A549 (cell line): ENCODE measurements at places on chromosomes 6 and 20.

DNA sequence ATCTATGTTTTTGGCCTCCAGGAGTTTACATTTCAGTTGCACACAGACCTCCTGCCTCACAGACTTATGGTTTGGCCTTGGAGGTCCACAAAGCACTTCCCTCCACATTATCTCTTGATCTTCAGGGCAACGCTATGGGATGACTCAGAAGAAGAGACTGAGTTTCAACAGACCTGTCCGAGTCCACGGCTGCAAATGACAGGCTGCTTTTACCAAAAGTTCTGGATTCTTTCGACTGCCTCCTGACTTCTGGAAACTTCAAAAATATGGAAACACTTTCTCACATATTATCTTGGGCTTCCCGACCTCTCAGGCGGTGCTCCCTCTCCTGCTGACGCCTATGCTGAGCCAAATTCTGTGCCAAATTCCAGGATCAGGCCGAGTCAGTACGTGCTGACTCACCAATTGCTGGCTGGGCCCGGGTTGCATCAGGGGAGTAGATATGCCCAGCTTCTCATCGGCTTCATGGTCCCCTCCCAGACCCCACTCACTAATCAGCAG is 190.2 kb downstream of the BMP7 start:
- DNase-seq, result peak; percentile 36

GRCh38 chr20:36446557-36446956 is 94.8 kb upstream of the MYL9 start:
- no peak for DNase-seq

DNA sequence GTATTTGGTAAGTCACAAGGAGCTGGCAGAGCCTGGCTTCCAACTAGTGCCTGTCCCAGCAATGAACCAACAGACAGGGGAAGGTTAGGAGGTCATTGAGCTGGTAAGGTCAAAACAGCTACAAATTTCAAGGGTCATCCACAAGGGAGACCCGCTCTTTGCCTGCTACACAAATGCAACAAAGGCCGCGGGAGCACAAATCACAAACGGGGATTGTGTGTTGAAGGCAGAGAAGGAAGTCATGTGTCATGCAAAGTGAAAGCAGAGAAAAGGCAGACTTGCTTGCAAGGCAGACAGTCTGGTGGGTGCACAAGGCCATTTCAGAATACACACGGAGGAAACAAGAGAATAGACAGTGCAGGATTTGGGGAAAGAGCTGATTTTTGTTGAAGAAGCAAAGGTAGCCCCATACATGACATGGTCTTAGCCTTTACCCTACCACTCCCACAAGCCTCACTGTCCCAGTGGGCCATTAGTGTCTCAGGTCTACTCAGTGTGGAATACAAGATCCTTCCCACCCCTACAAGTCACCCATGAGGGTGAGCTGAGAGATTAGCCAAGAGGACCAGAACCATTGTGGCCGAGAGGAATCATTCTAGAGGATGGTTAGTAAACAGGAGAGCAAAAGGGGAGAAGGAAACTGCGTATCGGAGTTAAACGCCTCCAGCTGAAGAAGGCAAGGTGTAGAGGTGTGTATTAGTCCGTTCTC is 18.1 kb upstream of the SAMHD1 start:
- no peak for DNase-seq

GRCh38 chr20:17873410-17874270 is 95.0 kb downstream of the SNX5 start:
- peak; percentile 68 for DNase-seq
